ENCODE measurements at places on chromosomes 2 and 18. TPM values are rescaled to one million over a fixed set of nuclear protein-coding genes. Genes with fewer than 3 reads are reported as not detected.

M1AP gene
- not detected for total RNA-seq

KDSR gene
- total RNA-seq = 65.9 TPM

DLGAP1 gene
- 0.44 TPM for total RNA-seq

POU3F3 gene
- total RNA-seq = not detected

TTN gene
- 9.7 TPM for total RNA-seq

LYG2 gene
- total RNA-seq = not detected

RTKN gene
- 3.7 TPM for total RNA-seq

HSBP1L1 gene
- total RNA-seq = 12.0 TPM

SLC4A5 gene
- 3.7 TPM for total RNA-seq

CPO gene
- not detected for total RNA-seq

MROH2A gene
- total RNA-seq = not detected

DLX1 gene
- not detected for total RNA-seq

SP3 gene
- 95.6 TPM for total RNA-seq

SCN3A gene
- not detected for total RNA-seq

HOXD3 gene
- not detected for total RNA-seq

CHRND gene
- total RNA-seq = not detected

PPP1R1C gene
- total RNA-seq = not detected

SP140 gene
- 111 TPM for total RNA-seq

ARHGEF4 gene
- not detected for total RNA-seq

CTAGE1 gene
- total RNA-seq = not detected

CNTNAP5 gene
- not detected for total RNA-seq

TMEM169 gene
- 2.1 TPM for total RNA-seq

SERPINB12 gene
- total RNA-seq = not detected

POMC gene
- 3.4 TPM for total RNA-seq

LYPD6B gene
- total RNA-seq = not detected

FAM237A gene
- total RNA-seq = not detected

PMS1 gene
- total RNA-seq = 35.7 TPM

POTEI gene
- not detected for total RNA-seq
